COLO829 (cell line): ENCODE measurements at places on chromosomes 16 and 17.

GRCh38 chr17:79737922-79738578 is 7.3 kb downstream of the ENPP7 start:
- DNase-seq: no peak

DNA sequence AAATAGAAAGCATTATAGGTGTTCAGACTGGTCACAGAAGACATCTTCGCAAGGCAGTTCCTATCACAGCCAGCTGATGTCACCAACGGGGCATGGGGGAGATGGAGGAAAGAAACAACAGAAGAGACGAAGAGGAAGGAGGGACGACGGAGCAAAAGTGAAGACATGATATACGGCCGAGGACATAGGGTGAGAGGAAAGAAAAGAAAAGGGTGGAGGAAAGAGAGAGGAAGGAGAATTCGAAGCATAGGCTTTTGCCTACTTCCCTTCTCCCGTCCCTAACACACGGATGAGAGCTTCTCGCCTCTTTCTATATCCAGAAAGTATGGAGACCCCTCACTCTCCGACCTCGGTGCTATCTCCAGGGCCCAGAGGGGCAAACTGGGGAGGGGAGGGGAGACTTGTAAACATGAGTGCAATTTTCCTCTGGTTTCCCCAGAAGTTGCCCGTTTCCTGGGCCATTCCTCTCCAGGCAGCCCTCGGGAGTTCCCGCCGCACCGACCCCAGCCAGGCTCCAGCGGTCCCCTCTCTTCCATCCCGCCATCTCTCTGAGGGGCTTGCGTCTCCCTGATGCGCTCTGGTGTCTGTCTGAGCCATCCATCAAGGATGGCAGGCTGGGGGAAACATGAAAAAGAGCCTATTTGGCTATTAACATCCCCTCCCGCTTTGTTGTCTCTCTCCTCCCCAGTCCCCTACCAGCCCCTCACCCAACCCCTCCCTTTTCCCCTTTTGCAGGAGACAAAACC is 26.0 kb downstream of the COPZ2 start:
- no peak for DNase-seq

DNA sequence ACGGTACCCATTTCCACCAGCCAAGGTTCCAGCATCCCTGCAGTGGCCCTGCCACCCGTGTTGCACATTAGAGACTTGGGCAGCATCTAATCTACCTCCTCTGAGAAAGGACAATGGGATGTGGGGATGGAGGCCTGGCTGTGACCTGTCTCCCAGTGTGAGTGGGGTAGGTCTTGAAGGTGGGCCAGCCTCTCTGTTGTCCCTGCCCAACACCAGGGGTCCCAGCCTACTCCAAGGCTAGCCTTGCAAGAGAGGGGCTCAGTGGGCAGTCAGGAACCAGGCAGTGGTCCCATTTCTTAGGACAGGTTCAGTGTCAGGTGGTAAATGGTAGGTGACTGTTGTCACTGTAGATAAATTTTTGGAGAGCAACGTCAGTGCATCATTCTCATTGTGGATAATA is 384.5 kb downstream of the SNX29 start:
- no peak for DNase-seq

- DNase-seq: no peak
These were observed 9.4 kb downstream of the THRA start for GRCh38 chr17:40072040-40072734.

DNA sequence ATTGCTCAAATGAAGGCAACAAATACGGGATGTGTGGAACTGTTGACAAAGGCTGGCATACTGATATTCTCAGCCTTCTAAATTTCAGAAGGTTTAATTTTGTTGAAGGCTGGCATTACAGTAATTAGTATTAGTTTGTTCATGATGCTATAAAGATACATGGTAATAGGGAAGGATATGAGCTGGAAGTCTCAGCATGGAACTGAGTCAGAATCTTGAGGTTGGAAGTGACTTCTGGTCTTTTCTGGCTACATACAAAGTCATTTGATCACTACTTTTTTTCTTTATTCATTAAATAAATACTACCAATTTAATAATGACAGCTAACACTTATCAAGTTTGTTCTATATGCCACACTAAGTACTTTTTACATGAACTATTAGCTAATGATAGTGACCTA is 22.6 kb downstream of the RABEP1 start:
- DNase-seq: no peak

- no peak for DNase-seq
These were observed 5.1 kb downstream of the ERBB2 start for GRCh38 chr17:39704821-39705551.

GRCh38 chr16:80687606-80688005 is 116.8 kb downstream of the CDYL2 start:
- no peak for DNase-seq

DNA sequence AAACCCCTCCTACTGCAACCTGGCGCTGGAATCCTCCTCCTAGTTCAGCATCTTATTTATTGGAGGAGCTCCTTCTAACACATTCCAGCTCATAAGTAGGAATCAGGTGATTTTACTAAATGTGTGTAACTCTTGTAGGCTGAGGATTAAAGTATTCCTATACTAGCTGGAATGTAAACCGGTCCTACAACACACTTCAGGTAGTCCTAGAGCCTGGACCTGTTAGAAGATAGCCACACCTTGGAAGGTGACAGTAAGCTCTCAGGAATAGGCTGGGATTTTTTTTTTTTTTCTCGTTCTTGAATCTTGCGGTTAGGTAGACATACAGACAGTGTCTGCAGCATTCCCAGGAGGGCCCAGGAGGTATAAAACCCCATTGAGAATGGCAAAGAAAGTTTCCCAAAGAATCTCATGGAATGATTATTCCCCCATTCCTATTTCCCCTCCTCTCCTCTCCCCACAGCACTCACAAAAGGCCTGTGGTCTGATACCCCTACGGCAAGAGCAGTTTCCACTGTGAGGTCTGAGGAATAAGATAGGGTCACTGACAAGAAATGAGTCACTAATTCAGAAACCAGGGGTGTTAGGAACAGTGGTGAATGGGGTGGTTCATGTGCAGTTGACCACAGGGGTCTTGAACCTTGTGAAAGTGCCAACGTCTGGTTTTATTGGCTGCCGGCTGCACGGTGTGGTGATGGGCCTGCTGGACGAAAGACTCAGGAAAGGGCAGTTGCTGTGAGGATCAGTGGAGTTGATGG is 267.1 kb downstream of the UTP18 start:
- DNase-seq: peak; percentile 49

- DNase-seq: no peak
These were observed 456.9 kb downstream of the TOX3 start for GRCh38 chr16:52090080-52090479.

DNA sequence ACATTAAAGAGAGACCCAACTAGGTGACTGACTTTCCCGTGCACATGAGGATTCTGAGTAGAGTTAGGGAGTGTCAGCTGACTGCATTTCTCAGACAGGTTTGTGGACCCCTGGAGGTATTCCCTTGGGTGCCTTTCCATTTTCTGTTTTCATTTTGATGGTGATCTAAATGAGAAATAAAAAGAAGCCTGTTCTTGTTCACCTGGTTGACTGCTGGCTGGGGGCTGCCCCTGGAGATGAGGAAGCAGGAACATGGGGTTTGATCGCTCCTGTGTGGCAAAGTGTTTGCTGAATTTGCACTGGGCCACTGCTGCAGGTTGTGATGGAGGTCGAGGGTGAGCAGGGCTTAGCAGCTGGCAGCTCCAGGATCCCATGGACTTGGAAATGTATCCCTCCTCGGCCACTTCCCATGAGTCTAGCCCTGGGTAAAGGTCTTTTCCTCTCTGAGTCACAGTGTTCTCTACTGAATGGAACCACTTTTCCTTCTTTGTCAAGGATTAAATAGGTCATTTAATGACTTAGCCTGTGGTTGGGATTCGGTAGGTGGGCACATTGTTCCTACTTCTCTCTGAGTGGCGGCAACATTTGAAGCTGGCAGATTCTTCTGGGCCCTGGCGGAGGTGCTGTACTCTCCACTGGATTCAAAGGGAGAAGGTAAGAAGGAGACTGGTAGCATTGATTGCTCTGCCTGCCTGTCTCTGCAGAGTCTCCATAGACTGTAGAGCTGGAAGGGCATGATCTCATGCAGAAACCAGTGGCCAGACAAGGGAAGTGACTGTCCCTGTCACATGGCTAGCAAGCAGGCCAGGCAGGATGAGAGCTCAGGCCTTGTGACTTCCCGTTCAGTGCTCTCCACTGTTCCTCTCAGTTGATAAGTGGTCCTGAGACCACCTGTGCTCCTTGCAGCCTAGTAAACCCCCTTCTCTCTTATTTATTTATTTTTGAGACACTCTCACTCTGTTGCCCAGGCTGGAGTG is 17.9 kb downstream of the SNX29 start:
- no peak for DNase-seq
